Hindlimb muscle (tissue), 1 donor: ENCODE measurements at places on chromosomes 12 and 14. TPM values are rescaled to one million over a fixed set of nuclear protein-coding genes. Genes with fewer than 3 reads are reported as not detected.

The STXBP6 gene
- 24.9 TPM for polyA plus RNA-seq

The CCDC60 gene
- not detected for polyA plus RNA-seq

The OR4K13 gene
- not detected for polyA plus RNA-seq

The PLEKHG7 gene
- polyA plus RNA-seq = 0.85 TPM

The C12orf42 gene
- polyA plus RNA-seq = 2.4 TPM

The TMCC3 gene
- polyA plus RNA-seq = 23.2 TPM

- DNase-seq = no peak
Measured at GRCh38 chr14:100106250-100107112, 41.3 kb downstream of the EVL start.

DNA sequence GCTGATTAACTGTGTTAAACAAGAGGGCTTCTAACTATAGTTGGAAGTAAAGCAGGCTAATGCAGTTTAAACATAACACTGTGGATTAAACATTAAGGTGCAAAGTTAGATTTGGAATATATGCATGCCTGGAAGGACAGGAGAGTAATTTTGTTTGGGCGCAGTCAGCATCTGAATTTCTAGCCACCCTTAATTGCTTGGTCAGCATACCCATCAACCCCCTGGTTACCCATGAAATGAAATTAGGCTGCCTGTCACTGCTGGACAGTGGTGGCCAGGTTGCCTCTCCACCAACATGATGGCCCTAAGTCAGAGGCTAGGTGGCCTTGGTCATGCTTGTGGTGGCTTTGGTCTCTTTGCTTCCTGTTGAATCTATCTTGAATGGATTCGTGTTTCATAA lies 30.0 kb upstream of the PTPRB start:
- no peak for DNase-seq

DNA sequence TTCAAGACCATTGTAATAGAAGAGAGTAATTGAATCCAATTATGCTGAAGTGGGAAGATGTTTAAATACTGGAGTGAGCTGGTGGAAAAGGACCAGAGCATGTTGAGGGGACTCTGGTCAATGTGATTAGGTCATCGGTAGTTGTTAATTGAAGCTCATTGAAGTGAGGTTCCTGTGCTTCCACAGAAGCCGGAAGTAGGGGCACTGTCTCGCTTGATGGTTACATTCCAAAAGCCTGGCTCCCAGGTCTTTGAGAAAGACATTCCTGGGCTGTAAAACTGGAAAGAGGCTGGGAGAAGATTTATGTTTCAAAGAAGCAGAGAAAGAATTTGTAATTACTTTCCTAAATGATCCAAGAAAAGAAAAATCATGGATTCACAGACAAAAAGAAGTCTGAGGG lies 12.3 kb upstream of the CLECL1 start:
- no peak for DNase-seq

GRCh38 chr14:49586673-49587460 lies 687 bp upstream of the RPS29 start:
- DNase-seq = peak; percentile 69

DNA sequence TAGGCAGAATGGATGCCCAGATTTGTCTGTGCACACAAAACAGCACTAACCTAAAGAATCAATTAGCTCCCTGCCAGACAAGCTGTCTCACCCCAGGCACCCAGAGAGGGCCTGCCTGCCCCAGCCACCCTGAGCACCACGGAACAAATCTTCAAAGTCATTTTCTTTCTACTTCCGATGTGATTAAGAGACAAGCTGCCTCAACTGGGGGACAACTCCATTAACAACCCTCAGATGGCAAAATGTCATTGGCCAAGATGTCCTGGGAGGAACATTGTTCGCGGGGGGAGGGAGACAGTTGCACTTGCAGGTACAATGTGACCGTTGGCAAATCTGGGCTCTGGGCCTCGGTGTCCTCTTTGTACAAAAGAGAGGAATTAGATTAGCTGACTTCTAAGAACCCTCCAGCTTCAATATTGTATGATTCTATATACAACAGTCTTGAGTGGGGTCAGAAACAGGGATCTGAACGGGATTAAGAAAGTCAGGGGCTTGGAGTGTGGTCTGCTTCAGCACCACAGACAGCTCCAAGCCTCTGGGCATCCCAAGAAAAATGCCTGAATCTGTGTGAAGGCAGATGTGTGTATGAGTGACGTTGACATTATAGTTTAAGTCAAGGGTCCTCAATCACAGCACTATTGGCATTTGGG lies 42.8 kb upstream of the CMKLR1 start:
- peak; percentile 30 for DNase-seq

DNA sequence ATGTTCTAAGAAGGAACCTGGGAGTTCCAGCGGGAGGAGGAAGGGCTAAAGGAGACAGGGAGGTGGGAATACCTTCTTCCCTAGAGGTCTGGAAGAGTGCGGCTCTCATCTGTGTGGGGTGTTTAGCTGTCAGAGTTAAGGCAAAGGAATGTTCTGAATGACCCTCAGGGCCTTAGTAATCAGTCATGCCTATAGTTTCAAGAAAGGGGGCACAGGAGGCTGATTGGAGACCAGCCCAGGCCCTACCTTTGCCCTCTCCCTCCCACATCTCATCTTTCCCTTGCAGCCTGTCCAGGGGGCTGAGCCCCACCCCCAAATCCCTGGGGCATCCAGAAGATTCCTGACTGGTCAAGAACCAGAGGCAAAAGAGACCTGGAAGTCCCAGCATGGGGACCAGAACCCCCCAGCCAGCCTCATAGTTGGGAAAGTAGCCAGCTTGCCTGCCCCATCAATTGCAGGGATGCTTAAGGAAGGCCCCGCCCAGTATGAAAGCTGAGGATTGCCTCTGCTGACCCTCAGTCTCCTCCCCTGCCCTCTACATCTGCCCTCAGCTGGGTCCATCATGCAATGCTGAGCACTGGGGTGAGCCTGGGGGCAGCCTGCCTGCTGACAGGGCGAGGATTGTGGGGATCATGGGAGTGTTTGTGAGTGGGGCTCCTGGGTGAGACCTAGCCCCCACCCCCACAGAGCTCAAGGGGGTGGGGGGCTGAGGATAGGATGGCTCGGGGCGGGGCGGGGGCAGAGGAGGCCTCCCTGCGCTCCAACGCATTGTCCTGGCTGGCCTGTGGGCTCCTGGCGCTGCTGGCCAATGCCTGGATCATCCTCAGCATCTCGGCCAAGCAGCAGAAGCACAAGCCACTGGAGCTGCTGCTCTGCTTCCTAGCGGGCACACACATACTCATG lies 1.8 kb downstream of the GPR162 start:
- no peak for DNase-seq
